ENCODE measurements at places on chromosomes 16 and 17.

DNA sequence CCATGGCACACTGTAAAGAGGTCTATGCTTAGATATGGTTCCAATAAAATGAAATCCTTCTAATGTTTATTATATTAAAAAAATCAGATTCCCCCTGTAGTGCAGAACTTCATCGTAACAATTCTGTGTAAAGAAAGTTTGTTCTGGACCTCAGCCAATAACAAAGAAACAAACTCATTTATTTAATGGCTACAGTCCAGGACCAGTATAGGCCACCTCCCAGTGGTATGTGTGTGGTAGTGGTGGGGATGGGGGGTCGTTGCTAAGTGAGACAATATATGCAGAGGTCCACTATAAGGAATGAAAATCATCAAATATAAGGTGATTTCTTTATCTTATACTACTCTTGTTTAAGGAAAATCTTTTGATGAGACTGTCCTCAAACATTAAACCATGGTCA is 136.4 kb downstream of the CDK5R1 start:
- DNase-seq, result no peak

GRCh38 chr17:78834571-78834970 is 6.0 kb downstream of the USP36 start:
- DNase-seq, result no peak

- no peak for DNase-seq
Measured at GRCh38 chr16:84832488-84833143, 12.8 kb downstream of the CRISPLD2 start.

GRCh38 chr16:4056161-4057105 is 59.8 kb downstream of the ADCY9 start:
- no peak for DNase-seq

DNA sequence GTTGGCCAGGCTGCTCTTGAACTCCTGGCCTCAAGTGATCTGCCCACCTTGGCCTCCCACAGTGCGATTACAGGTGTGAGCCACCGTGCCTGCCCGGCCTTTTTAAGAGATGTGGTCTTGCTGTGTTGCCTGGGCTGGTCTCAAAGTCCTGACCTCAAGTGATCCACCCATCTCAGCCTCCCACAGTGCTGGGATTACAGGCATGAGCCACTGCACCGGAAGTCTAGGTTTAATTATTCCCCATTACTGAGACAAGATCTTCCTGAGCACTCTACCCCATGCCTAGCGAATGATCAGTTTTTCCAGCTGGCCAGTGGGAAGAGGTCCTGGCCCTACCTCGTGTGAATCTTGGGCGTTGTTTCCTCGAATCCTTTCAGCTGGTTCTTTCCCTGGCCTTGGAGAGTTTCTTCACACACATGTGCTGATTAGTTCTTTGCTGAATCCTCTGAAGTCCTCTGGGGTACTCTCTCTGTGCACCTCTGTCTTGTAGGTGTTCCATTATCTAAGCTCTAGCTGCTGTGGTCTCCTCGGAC is 18.9 kb downstream of the C16orf54 start:
- DNase-seq, result no peak

DNA sequence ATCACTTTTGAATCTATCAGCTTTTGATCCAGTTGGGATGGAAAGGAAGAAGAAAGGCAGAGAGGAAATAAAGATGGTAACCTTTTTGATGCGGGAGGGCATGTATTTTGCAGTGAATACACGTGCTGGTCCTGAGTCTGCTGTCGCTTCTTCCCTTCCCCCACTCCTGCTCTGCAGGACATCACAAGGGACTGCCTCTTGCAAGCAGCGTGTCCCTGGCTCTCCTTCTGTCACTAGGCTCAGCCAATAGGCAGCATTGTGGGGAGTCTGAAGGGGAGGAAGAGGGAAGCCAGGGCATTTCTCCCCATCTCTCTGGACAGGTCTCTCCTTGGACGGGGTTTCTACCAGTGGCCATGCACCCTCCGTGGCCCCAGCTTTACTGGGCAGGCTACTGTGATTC is 15.7 kb upstream of the WFDC1 start:
- no peak for DNase-seq

DNA sequence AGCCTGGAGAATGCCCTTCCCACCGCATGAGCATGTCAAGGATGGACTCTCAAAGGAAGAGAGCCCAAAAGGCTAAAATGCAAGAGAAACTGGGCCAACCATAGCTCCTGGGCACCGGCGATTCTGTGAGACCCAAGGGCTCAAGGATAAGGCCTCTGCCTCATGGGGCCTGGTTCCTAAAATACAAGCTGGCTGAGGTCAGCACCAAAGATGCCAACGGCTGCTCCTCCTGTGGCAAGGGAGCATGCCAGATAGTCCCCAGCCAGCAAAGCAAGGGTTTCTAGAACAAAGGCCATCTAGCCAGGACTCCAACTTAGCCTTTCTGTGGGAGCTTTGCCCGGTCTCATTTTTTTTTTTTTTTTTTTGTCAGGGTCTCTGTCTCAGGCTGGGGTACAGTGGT is 20.1 kb downstream of the GPRC5B start:
- no peak for DNase-seq

GRCh38 chr16:11104168-11105037 is 151.6 kb downstream of the SOCS1 start:
- DNase-seq, result no peak

GRCh38 chr16:66899945-66900710 is 18.6 kb downstream of the CDH16 start:
- no peak for DNase-seq

DNA sequence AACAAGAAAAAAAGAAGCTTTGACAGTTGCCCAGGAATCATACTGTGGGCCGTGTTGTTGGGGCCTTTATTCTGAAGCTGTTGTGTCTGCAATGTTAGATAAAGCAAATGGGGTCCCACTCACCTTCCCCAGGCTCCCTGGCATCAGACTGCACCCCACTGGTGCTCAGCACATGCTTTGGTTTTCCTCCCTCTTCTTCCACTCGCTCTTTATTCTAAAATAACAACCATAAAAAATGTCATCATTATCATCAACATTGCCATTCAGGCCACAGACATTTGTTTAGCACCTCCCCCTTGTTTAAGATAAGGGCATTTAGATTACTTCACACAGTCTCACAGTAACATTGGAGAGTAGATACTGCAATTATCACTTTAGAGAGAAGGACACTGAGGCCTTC is 8.2 kb downstream of the MYLK3 start:
- DNase-seq, result no peak

DNA sequence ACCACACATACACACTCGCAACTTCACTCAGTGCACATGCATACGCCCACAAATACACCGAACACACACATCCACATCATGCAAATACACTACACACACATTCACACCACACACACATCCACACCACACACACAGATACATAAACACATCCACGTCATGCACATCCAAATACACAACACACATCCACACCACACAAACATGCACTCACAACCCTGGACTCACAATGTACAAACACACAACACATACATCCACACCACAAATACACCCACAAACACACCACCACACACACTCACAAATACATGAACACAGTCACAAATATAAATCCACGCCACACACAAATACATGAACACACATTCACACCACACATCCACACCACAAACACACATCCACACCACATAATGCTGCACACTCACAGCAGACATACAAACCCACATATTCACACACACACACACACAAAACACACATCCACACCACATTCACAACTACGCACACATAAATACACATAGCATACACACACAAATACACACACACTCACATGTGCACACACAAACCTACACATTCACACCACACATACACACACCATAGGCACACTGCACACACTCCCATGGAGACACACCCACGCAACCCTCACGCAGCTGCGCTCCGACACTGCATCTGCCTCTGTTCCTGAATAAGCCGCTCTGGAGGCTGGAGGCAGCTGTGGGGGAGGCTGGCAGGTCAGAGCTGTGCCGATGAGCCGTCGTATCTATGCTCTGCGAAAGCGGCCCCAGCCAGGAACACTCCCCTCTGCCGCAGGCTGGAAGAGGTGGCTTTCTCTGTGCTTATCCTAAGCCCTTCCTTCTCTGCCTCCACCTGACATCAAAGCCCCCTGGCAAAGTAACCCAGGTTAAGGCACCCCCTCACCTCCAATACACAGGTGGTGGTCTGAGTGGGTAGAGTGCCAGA is 141.8 kb downstream of the GRIN2A start:
- no peak for DNase-seq

DNA sequence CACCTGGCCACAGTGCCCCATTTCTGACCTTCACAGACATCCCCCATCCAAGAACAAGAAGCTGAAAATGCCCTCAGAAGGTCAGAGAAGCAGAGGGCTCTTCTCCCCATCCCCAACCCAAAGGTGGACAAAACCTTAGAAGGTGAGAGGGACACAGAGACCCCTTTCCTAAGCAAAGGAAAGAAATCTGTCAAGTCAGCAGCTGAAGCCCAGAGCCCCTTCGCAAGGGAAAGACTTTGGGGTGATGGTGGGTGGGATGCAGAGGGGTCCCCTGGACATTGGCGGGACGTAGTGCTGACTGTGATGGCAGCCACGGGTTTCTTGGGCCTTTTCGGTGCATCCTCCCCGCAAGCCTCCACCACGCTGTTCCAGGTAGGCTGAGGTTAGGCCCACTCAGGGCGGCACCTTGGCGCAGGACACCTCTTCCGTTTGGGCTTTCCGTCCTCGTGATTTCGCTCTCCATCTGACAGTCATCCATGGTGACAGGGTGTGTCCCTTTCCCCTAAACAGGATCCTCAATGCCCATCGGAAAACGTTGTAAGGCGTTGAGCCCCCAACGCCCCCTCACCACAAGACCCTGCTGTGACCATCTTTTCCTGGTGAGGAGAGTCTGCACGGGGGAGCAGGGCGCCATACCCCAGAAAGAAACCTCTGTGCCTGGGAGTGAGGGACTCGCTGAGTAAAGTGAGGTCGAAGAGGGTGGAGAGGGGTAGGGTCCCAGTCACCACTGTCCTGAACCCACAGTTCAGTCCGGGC is 10.7 kb upstream of the GSDMA start:
- DNase-seq, result no peak

DNA sequence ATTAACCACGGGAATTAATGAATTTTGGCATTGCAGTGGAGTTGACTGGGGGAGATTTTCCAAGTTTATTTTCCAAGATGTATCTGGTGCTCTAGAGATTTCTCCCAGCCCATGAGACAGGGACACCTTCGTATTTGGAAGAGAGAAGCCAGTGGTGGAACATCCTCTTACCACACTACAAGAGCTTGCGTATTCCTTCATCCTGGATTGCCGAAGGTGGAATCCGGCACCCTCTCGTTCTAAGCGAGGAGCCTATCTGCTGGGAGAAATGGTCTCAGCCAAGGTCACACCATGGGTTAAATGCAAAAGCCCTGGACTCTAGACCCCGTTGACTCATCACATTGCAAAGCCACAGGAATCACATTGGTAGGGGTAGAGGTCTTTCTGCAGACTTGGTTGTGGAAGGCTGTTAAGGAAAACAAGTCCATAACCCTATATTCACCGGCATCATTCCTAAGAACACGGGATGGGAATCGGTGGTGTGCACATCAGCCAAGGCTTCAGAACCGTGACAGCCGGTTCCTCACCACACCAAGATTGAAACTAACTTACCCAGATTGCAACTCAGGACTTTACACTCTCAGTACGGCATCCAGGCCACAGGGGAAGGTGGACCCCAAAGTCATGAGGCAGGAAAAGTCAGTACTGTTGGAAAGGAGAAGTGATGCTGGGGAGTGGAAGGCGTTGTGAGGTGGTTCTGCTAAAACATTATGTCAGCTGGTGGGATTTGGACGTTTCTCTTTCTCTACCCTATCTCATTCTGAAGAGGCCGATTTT is 259.8 kb downstream of the CPPED1 start:
- DNase-seq, result no peak

DNA sequence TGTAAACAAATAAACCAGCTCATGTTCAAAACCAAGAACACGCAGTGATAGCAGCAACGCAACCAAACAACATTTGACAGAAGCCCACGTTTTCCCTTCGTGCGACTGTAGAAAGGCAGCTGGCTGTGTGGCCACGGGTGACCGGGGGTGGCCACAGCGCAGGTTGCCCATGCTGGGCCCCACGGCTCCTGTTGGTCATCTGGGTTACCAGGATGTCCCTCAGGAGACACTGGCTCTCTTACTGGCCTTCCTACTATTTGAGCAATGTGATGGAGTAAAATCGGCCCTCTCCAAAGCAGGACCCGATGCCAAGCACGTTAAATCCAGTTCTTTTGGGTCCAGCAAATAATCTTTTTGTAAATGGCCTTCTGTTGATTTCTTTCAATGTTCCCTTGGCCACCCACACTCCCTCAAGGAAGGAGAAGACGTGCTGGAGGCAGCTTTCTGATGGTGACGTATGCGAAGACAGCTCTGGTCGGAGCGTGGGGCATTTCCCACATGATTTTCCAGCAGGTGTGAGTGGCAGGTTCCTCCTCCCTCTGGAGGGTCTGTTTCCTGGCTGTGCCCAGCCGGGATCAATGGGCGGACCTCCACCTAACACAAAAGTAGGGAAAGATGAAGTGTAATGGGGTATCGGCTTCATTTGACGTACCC is 143.1 kb upstream of the CHMP6 start:
- DNase-seq, result no peak

DNA sequence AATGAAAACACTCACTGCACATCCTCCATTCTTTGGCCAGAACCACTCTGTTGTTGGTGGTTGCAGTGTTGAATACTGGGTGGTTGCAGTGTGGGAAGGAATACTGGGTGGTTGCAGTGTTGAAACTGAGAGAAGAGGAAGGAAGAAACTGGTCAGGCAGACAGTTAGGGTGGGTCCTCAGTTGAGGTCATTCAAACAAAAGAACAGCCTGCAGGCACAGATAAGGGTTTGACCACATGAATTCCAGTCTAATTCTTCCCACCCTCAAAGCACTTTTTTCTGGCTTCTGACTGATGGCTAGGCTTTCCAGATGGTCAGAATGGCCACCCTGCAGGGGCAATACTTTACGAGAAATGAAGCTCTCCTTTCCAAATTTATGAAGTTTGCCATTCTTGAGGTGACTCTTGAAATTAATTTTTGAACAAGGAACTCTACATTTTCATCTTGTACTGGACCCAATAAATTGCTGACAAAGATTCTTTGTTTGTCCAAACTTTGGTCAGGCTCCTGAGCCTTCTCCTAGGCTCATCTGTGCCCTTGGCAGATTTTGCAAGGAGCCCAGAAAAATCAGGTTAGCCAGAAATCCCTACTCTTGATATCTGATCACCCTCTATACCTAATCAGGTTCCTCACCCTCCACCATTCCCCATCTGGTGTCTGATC is 596.6 kb upstream of the CDH5 start:
- no peak for DNase-seq

DNA sequence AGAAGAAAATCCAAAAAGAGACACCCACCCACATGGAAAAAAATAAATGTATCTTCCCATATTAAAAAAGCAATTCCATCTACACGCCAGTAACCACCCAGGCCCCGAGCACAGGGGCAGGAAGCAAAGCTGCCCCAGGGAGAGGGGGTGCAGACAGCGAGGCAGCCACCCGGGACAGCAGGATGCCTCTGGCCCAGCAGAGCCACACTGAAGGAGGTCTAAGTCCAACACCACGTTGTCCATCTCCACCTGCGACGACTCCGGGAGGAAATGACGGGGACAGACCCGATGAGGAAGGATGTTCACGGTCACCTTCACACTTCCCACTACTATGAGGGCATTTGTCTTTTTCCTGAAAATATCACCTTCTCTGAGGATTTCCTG is 14.4 kb upstream of the CYTH1 start:
- DNase-seq, result no peak
